ENCODE measurements at places on chromosomes 2 and 18. TPM values are rescaled to one million over a fixed set of nuclear protein-coding genes. Genes with fewer than 3 reads are reported as not detected.

- peak; percentile 33 for DNase-seq
Observed at GRCh38 chr2:69683170-69683971, 39.8 kb upstream of the AAK1 start.

DNA sequence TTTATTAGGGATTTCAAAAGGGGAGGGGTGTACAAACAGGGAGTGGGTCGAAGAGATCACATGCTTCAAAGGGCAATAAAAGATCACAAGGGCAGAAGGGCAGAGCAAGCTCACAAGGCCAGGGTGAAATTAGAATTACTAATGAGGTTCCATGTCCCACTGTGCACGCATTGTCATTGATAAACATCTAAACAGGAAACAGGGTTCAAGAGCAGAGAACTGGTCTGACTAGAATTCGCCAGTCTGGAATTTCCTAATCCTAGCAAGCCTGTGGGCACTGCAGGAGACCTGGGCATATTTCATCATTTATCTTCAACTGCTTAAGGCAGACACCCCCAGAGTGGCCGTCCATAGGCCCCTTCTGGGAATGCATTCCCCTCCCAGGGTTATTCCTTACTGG lies 408.2 kb downstream of the ZNF804A start:
- DNase-seq, result no peak

CACNB4 gene
- 3.5 TPM for total RNA-seq

RAPGEF4 gene
- 2.0 TPM for total RNA-seq

GRCh38 chr2:116585669-116586327 lies 1228.7 kb upstream of the DDX18 start:
- DNase-seq, result no peak

DNA sequence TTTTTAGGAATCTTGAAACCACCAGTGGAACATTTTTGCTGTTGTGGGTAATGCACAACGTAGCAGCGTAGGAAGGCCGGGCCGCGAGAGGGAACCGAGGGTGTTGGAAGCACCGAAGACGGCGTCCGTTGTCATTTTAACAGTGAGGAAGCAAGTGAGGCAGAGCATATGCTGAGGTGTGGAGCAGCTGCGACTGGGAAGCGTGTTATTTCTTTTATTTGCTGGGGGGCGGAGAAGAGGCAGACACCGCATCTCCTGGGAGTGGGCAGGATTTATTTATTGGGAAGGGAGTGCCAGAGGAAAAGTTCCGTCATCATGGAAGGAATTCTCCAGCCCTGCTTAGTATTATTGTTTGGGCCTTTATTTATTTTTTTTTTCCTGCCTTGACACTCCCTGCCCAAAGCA lies 232.8 kb downstream of the KLHL29 start:
- DNase-seq, result no peak

- DNase-seq, result no peak
Observed at GRCh38 chr2:172397148-172397834, 30.1 kb upstream of the ITGA6 start.

DNA sequence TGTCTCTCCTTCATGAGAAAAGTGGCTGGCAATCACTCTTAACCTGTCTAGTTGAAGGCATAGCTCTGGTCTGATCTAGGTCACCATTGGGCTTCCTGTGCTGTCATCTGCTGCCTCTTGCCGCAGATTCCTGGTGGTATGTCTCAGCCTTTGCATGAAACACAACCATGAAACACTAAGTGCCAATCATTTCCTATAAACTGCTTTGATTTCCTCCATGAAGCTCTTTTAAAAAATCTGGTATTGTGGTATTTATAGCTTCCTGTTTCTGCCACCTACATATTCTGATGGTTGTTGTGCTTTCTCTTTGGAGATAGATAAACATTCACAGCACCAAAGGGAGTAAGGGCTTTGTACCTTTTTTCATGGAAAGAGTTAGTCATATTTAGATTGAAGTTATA lies 120.0 kb upstream of the EPC2 start:
- DNase-seq, result peak; percentile 72

- no peak for DNase-seq
Observed at GRCh38 chr2:205510345-205510744, 172.0 kb upstream of the NRP2 start.

GRCh38 chr2:1738646-1739302 lies 5.5 kb downstream of the PXDN start:
- DNase-seq, result no peak

GRCh38 chr2:189819297-189819704 lies 35.1 kb downstream of the PMS1 start:
- no peak for DNase-seq

DNA sequence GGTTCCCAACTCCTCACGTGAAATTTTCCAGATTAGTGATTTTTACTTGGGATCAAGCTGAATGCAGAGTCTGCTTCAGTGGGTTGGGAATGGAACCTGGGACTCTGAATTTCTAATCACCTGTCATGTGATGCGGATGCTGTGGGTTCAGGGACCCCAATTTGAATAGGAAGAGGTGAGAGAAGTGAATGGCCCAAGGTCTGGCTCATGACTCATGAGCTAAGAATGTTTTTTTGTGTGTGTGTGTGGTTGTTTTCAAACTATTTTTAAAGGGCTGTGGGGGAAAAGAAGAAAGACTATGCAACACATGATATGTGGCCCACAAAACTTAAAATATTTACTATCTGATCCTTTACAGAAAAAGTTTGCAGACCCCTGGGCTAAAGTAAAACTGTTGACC lies 108.5 kb upstream of the CYRIA start:
- DNase-seq, result no peak

GRCh38 chr2:68251855-68252399 lies 405 bp downstream of the PPP3R1 start:
- DNase-seq, result no peak

DNA sequence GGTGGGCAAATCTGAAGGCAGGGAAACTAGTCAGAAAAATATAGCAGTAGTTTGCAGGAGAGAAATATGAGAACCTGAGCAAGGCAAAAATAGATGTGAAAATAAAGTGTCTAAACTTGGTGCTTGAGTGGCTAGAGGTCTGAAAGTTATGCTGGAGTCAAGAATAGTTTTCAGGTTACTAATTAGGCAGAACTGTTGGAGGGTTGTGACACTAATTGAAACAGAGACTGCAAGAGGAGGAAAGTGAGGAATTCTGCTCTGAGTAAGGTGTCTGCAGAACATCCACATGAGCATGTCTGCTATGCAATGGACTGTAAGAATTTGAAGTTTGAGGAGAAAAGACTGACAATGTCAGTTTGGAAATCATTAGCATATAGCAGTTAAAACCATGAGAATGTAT lies 444.0 kb upstream of the LRRTM1 start:
- DNase-seq, result no peak

DNA sequence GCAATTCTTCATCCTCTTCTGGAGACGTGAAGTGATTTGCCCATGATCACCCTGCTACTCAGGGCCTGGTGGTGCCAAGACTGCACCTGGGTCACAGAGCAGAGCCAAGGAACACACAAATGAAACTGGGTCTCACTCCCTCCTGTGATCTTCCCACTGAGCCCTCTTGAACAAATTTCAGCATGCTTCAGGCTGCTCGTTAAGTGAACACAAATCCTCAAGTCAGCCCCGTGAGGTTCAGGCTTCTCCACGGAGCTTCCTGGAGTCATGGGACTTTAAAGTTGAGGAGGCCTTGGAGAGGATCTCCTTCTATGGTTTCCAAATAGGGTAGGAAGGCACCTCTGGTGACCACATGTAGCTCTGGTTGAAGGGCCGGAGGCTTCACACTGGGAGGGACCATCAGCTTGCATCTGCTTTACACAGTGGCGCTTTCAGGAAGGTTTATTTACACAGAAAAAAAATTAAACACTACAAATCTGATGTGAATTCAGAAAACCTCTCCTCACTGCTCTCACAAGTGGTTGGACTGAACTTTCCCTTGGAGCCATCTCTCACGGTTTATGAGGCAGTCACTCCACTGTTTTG lies 255.4 kb downstream of the LOXHD1 start:
- DNase-seq, result no peak

MC4R gene
- total RNA-seq, result 0.33 TPM

GRCh38 chr2:62292190-62292589 lies 96.3 kb downstream of the B3GNT2 start:
- no peak for DNase-seq

CDK5R2 gene
- total RNA-seq, result not detected

GRCh38 chr2:96655526-96655925 lies 13.0 kb downstream of the FER1L5 start:
- no peak for DNase-seq

ALPP gene
- total RNA-seq, result 0.09 TPM

SMYD1 gene
- total RNA-seq, result 0.42 TPM

DNA sequence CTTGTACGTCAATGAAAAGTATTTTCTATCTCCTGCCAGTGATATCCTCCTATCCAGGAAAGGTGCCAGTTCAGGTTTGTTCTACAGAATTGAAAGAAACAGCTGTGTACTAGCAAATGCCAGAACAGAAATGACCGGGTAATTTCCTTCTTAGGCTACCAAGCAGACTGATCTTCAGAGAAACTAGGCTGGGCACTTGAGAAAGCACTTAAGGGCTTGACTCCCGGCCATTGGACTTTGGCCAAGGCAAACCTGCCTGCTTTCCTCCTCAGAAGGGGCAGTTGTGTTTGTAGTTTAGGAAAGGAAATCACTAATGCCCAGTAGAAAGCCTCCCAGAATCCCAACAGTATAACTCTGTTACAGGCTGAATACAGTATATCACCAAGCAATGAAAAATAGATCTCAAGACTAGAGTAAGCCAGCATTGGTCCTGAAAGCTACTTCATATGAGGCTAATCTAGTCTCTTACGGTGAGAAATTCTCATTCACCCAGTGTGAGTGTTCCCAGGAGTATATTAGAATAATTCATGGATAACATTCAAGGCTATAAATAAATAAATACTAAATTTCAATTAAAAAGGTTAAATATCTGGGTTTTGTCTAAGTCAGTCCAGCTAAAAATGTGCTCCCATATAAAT lies 43.0 kb upstream of the COL5A2 start:
- DNase-seq, result no peak

EGR4 gene
- 0.05 TPM for total RNA-seq

DNA sequence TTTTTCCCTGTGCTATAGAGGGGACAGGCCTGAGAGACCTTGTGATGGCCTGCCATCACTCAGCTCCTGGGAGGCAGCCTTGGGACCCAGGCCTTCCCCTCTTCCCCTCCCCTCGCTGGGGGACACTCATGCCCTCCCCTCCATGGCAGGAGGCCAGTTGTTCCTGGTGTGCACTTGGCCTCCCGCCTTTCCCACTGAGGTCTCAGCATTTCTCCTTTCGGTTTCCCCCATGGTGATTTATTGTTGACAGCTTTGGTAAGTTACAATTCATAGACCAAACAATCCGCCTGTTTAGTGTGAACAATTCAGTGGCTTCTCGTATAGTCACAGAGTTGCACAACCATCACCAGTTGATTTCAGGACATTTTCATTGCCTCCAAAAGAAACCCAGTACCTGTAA lies 10.2 kb upstream of the CNDP1 start:
- DNase-seq, result no peak

DNA sequence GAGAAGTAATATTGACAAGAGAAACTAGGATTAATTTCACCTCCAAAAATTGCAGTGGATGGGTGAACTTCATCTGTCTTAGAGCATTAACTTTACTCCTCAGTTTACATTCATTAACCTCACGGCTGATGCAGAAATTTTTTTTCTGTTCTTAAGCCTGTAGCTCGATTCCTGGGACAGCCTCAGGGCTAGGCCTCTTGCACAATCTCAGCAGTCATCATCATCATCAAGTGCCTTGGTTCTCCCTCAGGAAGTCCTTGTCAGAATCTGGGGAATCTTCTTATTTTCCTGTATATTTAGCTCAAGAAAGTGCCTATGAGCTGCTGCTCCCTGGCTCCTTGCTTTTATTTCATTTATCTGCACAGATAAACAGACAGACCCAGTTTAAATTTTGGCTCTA lies 1272.2 kb upstream of the LRRTM1 start:
- DNase-seq, result no peak

DNA sequence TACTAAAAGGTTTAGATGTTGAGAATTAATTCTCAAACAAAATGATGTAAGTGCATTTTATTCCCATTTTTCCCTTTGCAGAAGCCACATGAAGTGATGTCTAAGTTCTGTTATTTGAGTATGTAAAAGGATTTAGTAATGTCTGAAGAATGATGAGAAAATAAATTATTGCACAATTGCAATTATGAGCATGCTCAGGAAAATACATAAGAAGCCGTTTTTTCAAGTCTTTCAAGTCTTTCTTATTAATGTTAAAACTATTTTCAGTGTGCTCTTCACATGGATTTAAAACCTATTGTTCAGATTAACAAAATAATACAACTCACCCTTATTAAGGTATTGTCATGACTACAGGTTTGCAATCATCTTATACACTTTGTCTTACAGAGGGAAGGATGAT lies 331.4 kb upstream of the NETO1 start:
- DNase-seq, result no peak

DNA sequence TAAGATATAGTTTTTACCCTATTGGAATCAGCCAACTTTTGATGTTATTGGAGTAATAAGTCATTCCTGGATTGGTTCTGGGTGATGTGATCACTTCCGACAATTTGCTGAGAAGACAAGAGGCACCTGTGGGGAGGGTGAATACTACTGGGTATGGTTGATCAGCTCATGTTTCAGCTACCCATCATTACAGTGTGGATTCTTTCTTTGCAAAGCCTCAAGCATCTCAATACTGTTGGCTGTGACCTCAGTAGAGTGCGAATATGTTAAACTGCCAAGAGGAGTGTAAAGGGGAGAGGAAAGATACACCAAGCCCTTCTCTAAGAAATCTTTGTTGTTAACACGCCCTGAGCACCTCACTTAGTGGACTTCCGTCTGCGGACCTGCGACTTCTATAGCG lies 317.7 kb downstream of the TDRD15 start:
- no peak for DNase-seq

GRCh38 chr2:16478434-16479210 lies 187.0 kb downstream of the CYRIA start:
- DNase-seq, result no peak

GRCh38 chr2:74327199-74327598 lies 16.0 kb downstream of the SLC4A5 start:
- DNase-seq, result no peak

- DNase-seq, result no peak
Observed at GRCh38 chr2:232365621-232366321, 12.8 kb upstream of the ALPP start.

GRCh38 chr2:19458427-19459003 lies 100.1 kb upstream of the OSR1 start:
- no peak for DNase-seq

GRCh38 chr2:79511320-79511951 lies 1.4 kb upstream of the CTNNA2 start:
- peak; percentile 13 for DNase-seq

GRCh38 chr2:16006537-16007166 lies 66.3 kb downstream of the MYCN start:
- no peak for DNase-seq

SLC9A4 gene
- 0.05 TPM for total RNA-seq

LINC00305 gene
- 0.05 TPM for total RNA-seq

SFXN5 gene
- total RNA-seq, result 11.0 TPM

DNA sequence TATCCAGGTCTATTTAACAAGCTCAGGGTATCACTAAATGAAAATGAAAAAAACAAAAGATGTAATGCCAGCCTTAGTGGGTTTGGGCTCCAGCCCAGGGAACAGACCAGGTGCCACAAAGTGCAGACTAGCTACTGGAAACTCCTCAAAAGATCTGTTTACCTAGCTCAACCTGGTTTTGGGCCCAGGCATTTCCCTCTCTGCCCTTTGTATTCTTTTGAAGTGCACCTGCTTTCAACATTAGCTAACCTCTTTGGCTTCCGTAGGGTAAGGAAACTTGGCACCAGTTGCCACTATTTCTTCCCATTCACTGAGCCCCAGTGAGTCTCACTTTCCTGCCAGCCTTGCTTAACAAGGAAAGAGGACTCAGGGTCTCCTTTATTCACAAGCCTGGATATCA lies 123.6 kb upstream of the CDCA7 start:
- DNase-seq, result peak; percentile 16

Measured in thymus (tissue), 14 donors.